ENCODE measurements at places on chromosomes 1 and 21.

- DNase-seq = no peak
These were observed 71.9 kb downstream of the CD34 start for GRCh38 chr1:207839083-207839413.

GRCh38 chr1:199685369-199685768, 342.1 kb upstream of the NR5A2 start:
- DNase-seq = peak; percentile 18

DNA sequence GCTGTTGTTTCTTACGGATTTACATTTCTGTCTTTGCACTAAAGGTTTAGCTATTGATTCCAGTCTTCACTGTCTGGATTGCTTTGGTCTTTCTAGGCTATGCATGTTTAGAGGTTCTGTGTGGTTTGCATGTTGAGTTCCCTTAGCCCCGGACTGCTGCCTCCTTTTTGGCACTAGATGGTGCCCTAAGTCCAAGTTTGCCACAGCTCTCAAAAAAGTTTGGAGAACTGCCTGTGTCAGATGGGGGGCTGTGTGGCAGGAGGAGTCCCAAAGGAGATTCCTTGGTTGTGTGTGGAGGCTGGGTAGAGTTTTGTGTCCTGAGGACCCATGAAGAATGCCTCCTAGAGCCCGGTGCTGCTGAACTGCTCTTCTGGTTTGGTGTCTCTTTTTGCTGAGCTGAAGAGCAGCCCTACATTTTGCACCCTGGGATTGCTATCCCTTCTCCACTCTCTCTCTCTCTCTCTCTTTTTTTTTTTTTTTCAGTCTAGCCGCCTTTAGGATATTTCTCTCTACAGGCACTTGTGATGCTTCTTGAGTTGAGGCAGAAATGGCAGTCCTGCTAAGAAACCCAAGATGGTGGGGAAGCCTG, 74.4 kb downstream of the PTGS2 start:
- DNase-seq = peak; percentile 22

DNA sequence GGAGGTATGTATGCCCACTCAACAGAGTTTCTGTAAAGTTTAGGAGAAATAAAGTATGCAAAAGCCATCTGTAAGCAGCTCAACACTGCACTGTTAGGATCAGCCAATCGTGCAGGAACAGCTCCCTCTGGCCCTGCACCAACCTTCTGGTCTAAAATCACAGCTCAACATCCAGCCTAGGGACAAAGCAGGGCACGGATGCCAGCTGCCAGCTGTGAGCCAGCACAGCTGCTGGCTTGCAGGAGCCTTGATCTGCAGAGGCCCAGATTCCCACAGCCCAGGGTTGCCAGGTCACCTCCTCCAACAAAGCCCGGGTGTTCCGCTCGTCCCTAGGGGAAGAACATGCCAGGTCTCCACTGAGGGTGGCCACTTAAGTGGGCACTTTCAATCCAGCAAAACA, 8.6 kb downstream of the ACOT7 start:
- DNase-seq = no peak

GRCh38 chr1:51734896-51735745, 118.2 kb downstream of the OSBPL9 start:
- no peak for DNase-seq

DNA sequence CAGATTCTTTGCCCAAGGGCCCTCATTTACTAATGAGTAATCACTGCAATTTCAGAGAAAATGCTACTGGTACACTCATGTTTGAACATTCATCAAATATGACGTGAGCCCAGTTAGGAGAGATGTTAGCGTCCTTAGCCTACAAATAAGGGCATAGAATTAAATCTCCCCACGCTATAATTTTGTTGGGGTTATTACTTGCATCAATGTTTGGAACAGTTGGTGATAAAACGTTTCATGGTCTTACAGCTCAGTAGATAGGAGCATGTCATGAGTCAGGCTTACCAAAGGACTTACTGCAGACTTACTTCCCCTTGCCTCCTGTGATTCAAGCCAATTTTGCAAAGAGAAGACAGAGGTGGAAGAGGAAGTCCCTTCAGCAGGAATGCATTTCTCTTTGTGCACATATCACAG, 304.0 kb downstream of the KIF26B start:
- DNase-seq = no peak

All from T47D (cell line).